HCEC 1CT (cell line): ENCODE measurements at places on chromosomes 5 and 9.

GRCh38 chr5:32991421-32991815, 280.3 kb downstream of the NPR3 start:
- DNase-seq, result no peak

- DNase-seq, result no peak
These were observed 498.3 kb downstream of the IRX1 start for GRCh38 chr5:4093970-4094369.

DNA sequence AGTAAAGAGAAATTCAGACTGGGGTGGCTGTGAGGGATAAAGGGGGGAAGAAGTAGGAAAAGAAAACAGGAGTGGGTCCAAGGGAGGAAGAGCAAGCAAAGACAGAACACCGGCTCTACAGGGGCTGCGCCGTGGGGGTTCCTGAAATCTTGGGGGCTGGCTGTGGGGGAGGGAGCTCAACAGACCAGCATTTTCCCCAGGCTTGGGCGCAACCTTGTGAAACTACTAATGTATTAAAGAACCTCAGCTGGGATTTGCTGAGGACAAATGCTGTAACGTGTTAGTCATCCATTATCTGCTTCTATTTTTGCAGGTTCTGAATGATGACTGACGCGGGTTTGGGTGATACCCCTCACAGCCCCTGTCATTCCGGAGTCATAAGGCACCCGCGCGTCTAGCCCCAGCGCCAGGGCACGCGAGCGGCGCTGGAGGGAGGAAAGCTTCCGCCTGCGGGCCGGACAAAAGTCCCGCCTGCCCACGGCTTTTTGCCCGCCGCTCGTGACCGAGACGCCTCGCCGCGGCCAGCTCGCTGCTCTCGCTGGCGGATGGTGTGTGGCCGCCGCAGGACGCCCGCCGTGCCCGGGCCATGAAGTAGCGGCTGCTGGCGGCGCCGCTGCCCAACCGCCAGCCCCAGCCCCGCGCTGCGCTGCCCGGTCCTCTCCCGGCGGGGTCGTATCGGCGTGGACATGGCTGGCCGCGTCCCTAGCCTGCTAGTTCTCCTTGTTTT, 110.6 kb downstream of the PAM start:
- peak; percentile 90 for DNase-seq

DNA sequence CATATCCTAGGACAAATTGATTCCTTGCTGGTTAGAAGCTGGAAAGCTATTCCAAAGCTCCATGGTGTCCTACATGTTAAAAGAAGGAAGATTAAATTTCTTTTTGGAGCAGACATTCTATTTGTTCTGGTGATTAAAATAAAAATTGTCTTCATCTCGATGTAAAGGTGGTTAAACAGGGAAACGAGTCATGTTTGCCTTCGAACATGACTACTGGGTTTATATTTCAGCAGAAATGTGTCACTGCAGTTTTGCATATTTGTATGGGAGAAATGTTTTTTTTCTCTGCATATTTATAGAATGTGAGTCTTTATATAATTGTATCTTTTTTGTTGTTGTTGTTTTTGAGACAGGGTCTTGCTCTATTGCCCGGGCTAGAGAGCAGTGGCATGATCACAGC, 36.4 kb downstream of the ADAMTS12 start:
- no peak for DNase-seq

GRCh38 chr5:88743231-88743834, 139.7 kb downstream of the MEF2C start:
- peak; percentile 51 for DNase-seq

GRCh38 chr5:15799014-15799413, 299.0 kb downstream of the FBXL7 start:
- DNase-seq, result no peak

DNA sequence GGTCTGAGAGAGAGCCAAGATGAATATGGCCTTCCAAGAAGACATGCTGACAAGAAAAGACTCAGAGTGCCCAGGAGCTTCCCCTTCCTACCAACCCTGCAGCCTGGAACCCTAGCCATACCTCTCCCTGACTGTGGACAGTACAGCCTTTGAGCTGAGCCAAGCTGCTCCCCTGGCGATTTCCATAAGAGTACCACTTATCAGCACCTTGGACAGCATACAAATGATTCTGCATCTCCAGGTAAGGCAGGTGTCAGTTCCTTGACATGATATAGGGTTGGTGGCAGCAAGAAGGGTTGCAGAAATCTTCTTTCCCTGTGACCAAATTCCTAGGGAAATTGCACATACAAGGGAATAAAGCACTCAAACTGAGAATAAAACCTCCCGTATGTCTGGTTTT, 58.3 kb downstream of the MFAP3 start:
- DNase-seq, result no peak

GRCh38 chr9:37880916-37881479, 22.9 kb downstream of the SLC25A51 start:
- DNase-seq, result no peak

- no peak for DNase-seq
These were observed 496 bp downstream of the TLX3 start for GRCh38 chr5:171309276-171310211.

DNA sequence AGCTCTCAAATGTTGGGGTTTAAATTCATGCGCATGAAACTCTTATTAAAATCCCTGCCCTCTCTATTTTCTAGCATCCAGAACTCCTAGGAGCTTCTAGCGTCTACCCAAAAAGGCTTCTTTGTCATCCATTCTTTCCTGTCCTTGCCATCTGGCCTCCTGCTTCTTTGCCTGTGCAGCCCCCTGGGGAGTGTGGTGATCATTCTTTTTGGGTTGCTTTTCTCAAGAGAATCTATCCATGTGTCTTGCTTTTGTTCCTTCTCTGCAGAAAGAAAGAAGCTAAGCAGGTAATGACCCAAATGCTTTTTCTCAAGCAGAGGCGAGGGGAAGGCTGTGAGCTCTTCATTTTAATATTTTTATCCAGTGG, 26.6 kb downstream of the SKP2 start:
- DNase-seq, result no peak

- DNase-seq, result no peak
These were observed 97.8 kb upstream of the SPOCK1 start for GRCh38 chr5:137596941-137597340.

- DNase-seq, result no peak
These were observed 846 bp downstream of the MGAT1 start for GRCh38 chr5:180801596-180802324.

DNA sequence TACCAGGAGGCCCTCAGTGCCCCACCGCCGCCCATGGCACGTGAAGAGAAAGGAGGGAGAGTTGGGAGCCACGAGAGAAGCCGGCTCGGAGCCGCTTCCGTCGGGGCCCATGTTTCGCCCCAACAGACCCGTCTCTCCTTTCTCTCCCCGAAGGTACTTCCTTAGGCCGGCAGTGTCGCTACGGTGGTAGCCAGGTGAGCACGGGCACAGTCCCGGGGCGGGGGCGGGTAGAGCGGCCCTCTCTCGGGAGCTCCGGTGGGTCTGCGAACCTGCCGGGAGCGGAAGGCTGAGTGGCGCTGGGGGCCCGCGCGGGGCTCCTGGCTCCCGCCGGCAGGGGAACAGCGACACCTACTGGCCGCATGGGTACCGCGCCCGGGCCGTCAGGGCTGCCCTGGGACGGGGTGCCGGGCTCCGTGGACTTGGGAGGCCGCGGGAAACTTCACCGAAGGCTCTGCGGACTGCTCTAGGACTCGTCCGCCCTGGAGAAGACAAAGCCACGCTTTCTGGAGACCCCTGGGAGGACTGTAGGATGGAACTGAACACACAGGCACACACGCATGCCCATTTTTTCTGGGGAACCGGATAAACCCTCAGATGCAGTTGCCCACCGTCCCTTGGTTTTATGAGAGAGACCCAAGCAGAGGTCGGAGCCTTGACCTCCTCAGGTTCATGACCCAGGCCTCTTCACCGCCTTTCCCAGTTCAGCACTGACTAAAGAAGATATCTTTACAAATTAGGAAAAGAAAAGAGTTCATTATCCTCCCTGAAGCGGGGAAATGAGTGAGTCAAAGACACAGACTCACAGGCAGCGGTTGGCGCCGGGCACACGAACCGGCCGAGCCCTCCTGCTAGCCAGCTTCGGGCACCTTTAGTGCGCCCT, 202.5 kb downstream of the MEF2C start:
- DNase-seq, result peak; percentile 54

DNA sequence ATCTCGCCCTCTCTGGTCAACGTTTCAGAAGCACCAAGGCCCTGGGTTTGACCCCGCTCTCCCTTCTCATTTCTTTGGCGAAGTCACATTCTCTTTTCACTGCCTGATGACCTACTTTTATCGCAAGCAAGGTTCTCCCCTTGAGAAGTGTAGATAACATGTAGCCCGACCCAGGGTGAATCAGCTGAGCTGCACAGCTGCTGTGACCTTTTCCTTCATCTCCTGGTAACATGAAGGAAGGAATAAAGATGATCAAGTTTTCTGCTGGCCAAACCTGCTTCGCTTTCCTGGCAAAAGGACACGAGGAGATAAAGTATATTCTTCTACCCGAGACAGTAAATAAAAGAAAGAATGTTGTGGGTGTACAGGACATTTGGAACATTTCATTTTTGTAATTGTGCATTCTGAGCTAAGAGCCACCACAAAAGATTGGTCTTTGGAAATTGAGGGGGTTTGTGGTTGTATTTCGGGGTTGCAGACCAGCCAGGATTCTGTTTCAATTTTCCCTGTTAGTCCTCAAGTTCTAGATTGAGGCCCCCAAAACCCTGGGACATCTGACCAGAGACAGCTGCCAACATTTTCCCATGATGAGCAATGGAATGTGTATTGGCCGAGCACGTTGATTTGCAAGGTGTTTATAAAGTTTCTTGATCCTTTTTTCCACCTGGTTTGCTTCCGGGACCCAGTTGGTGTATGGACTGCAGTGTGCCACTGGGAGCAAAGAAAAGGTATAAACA, 155.1 kb upstream of the ZNF462 start:
- DNase-seq, result no peak

GRCh38 chr9:126283799-126284465, 42.7 kb upstream of the MVB12B start:
- DNase-seq, result no peak

- DNase-seq, result peak; percentile 18
These were observed 76.7 kb downstream of the GRAMD2B start for GRCh38 chr5:126499853-126500342.

- DNase-seq, result no peak
These were observed 17.6 kb downstream of the FLT4 start for GRCh38 chr5:180631549-180632383.

DNA sequence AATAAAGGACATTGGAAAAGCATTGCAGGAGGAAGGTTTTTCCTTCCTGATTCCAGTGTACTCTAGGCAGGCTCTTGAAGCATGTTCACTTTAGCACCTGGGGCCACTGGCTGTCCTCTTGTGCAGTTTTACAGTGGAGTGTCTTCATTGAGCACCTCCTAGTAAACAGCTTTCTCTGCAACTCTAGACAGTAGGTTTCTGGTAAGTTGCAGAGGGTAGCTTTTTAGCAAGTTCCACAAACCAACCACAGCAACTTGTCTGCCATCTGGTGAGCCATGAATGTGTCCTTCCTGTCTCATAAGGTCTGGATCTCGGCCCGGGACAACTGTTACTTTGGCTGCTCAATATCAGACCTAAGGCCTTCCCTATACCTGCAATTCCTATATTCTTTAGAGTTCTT, 488.0 kb downstream of the MAN2A1 start:
- DNase-seq, result no peak

DNA sequence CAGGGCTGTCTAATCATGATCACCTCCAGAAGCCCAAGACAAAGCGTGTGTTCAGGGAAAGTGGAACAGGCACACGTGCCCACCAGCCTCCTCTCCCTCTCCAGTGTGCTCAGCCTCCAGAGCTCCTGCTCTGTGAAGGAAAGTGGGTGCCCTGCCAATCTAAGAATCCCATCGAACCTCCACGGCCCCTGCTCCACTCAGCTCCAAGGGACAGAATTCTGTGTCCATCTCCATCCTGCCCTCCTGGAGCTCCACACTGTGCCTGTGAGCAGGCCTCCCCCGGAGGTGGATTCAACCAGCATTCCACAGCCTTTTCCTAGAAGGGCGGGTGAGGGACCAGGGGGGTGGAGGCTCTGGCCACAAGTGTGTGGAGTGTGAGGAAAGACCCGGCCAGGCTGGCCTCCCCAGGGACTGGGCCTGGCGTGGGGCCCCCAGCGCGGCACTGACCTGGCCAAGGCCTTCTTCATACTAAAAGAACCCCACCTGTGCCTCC, 6.0 kb downstream of the EEIG1 start:
- no peak for DNase-seq

- DNase-seq, result peak; percentile 14
These were observed 15.7 kb downstream of the CDC14B start for GRCh38 chr9:96604004-96604319.

DNA sequence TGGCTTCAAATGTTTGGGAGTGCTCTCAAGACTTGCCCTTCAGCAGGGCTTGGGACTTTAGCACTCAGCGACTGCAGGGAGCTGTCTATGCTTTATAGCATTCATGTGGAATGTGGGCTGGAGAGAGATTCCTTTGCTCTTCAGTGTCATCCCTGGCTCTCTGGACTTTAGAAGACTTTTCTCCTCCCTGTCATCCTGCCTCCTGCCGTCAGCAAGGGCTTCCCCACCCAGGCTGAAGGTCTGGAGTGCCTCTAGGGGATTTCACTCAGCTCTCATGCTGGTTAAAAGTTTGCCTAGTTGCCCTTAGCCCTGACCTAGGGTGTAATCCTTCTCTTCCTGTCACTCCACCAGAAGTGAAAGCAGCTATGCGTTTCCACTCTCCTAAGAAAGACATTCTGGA, 210.9 kb downstream of the FRMD3 start:
- no peak for DNase-seq

- DNase-seq, result peak; percentile 11
These were observed 730.4 kb upstream of the MEF2C start for GRCh38 chr5:89613222-89613956.

DNA sequence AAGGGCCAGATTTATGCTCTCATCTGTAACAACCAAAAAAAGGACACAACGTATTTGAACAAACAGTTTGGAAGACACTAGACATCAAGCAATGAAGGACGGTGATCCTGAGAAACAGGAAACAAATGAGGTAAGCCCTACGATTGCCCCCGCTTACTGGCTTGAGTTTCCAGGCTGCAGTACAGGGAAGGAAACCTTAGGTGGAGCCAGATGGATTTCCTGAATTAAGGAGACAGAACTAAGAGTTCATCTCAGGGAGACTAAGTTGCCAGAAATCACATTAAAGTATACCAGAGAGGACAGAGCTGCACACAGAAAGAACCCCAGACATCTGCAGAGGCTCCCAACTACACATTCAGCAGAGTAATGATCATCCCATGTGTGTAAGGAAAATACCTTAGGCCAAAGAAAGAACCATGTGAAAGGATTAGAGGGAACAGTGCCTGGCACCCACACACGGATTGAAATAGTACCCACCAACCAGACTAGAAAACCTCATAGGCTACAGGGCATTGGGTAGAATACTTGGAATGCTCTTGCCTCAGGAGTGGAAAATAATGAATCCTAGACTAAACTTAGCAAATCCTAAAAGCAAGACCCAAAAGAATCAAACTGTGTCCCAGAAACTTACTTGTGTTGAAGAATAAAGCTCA, 99.3 kb upstream of the NIPBL start:
- DNase-seq, result peak; percentile 19

- DNase-seq, result no peak
These were observed 9.7 kb downstream of the FAXDC2 start for GRCh38 chr5:154840435-154841272.

- DNase-seq, result no peak
These were observed 190.0 kb upstream of the GRAMD2B start for GRCh38 chr5:126233256-126233655.

GRCh38 chr5:38071831-38072694, 186.3 kb upstream of the EGFLAM start:
- DNase-seq, result no peak
